ENCODE measurements at places on chromosomes 7 and 10. TPM values are rescaled to one million over a fixed set of nuclear protein-coding genes. Genes with fewer than 3 reads are reported as not detected.

- DNase-seq, result no peak
- no peaks in the 10 kb centered on the region for H3K27me3 ChIP-seq
- H3K4me3 ChIP-seq, result no peak overlapping the region
- no peaks in the 10 kb centered on the region for H3K4me1 ChIP-seq
These were observed 23.8 kb upstream of the STARD3NL start for GRCh38 chr7:38154278-38154677.

- H3K4me1 ChIP-seq, result no peaks in the 10 kb centered on the region
- no peak overlapping the region for H3K27ac ChIP-seq
- H3K36me3 ChIP-seq, result no peaks in the 10 kb centered on the region
- H3K4me3 ChIP-seq, result no peak overlapping the region
- DNase-seq, result no peak
These were observed 329.6 kb downstream of the XPNPEP1 start for GRCh38 chr10:109593682-109594081.

DNA sequence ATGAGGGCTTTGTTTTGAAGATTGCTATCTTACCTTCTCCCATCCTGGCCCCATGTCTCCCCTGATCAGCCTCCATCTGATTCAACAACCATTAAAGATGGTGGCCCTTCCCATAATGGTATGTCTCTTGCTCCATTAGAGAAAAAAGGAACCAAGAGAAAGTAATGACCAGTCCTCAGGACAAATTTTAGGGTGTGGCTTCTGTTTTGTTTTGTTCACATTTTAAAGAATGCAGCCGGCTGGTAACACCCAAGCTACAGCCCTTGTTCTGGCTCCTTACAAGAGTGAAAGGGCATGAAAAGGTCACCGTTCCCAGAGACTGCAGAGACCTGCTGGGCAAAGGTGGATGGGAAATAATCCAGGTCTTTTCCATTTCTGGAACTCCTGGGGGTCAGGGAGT is 287.9 kb upstream of the NEBL start:
- H3K4me3 ChIP-seq, result no peak overlapping the region
- H3K4me1 ChIP-seq, result no peaks in the 10 kb centered on the region
- H3K27me3 ChIP-seq, result no peaks in the 10 kb centered on the region
- no peaks in the 10 kb centered on the region for H3K36me3 ChIP-seq
- DNase-seq, result no peak

GRCh38 chr7:108385834-108386422 is 70.3 kb downstream of the NRCAM start:
- no peak overlapping the region for H3K4me3 ChIP-seq
- DNase-seq, result no peak
- H3K27ac ChIP-seq, result no peak overlapping the region
- no peaks in the 10 kb centered on the region for H3K4me1 ChIP-seq

- H3K36me3 ChIP-seq, result no peaks in the 10 kb centered on the region
- DNase-seq, result no peak
- no peak overlapping the region for H3K27ac ChIP-seq
- H3K4me3 ChIP-seq, result no peak overlapping the region
- H3K4me1 ChIP-seq, result no peaks in the 10 kb centered on the region
- no peaks in the 10 kb centered on the region for H3K27me3 ChIP-seq
These were observed 116.6 kb upstream of the MACROH2A2 start for GRCh38 chr10:69936091-69936490.

DNA sequence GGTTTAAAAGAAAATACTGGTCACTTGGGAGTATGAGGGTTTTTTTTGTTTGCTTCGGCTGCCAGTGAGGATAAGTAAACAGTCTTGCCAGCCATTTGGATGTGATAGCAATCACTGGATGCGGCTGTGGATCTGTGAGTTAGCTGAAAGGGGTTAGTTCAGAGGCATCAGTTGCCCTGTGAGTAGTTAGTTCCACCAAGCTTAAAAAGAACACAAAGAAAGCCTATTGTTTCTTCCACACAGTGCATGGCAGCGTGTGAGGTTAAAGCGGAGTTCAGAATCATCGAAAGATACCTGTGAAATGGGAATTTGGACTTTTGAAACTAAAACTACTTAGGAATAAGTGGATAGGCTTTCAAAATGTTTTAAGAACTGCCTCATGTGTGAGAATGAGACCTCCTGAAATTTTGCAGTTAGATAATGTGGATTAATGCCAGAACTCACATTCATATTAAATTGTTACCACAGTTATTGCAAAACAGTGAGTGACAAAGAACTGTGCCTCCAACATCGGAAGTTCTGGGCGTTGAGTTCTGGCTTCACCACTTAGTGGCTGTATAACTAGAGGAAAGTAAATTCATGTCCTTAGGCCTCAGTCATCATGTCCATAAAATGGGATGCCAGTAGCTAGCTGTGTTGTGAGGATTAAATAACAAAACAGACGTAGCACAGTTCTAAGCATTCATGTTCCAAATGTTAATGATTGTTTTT is 31.3 kb downstream of the KIAA1217 start:
- no peaks in the 10 kb centered on the region for H3K27me3 ChIP-seq
- no peak overlapping the region for H3K4me3 ChIP-seq
- no peak for DNase-seq
- no peaks in the 10 kb centered on the region for H3K36me3 ChIP-seq

GRCh38 chr7:111212857-111213523 is 122.1 kb downstream of the LRRN3 start:
- DNase-seq, result no peak

GRCh38 chr10:118395947-118396346 is 53.8 kb upstream of the FAM204A start:
- H3K27me3 ChIP-seq, result no peaks in the 10 kb centered on the region
- no peaks in the 10 kb centered on the region for H3K4me1 ChIP-seq
- no peak overlapping the region for H3K27ac ChIP-seq
- DNase-seq, result no peak
- no peaks in the 10 kb centered on the region for H3K36me3 ChIP-seq

- no peaks in the 10 kb centered on the region for H3K4me1 ChIP-seq
- H3K4me3 ChIP-seq, result no peak overlapping the region
- no peaks in the 10 kb centered on the region for H3K36me3 ChIP-seq
- H3K27me3 ChIP-seq, result no peaks in the 10 kb centered on the region
- peak; percentile 91 for DNase-seq
These were observed 31.8 kb downstream of the GSTO2 start for GRCh38 chr10:104300736-104301292.

GRCh38 chr7:150755473-150756099 is 18.4 kb downstream of the GIMAP5 start:
- peaks cover 32% of the 10 kb centered on the region for H3K4me1 ChIP-seq
- no peaks in the 10 kb centered on the region for H3K27me3 ChIP-seq
- no peak for DNase-seq
- H3K27ac ChIP-seq, result peak overlapping the region; percentile 0

DNA sequence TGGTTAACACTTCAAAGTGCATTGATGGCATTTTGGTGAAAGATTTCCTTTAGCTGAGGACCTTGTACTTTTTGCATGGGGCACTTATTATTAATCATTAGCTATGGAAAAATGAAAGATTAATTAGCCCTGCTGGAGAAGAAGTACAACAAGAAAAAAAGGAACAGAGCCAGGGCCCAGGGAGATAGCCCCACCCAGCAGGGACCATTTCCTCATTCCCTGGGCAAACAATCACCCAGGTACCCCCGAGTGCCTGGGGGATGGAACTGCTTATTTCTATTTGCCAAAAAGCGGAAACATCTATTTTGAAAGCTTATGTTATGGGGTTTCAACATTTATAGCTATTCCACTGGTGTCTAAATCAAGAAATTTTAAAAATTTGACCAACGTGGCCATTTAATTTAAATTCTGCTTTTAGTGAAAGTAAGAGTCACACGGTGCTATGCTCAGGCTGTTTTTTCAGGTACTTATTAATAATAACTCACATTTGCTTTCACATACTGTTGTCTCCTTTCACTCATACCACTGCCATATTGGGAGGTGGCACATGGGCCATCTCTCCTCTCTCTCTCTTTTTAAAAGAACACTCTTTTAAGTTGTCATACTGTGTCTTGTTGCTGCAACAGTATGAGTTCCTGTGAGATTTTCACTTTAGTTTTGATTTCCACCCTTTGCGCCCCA is 143.6 kb upstream of the KIF5B start:
- H3K27ac ChIP-seq, result no peak overlapping the region
- DNase-seq, result no peak
- no peaks in the 10 kb centered on the region for H3K36me3 ChIP-seq
- no peak overlapping the region for H3K4me3 ChIP-seq

DNA sequence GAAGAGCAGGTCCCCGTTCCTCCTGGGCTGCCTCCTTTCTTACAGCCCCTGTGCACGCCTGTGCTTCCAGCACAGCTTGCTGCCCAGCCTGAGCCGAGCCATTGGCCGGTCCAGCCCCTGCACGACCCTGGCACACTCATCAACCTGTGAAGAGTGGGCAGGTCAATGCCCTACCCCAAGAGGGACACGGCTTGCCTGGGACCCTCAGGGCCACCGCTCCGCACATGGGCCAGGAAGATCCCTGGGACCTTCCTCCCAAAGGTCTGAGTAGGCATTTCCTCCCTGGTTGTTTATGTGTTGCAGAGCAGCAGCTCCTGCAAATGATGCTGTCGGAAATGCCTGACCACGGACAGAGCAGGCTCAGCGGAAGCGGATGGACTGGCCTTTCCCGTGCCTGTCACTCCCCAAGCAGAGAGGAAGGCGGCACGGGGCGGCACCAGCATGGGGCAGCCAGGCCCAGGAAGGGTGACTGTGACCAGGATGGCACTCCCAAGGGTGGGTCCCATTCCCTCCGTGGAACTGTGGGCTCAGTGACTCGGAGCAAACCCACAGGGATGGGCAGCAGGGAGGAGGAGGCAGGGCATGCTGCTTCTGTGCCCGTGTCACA is 252.5 kb downstream of the TNS3 start:
- no peaks in the 10 kb centered on the region for H3K4me1 ChIP-seq
- no peak overlapping the region for H3K4me3 ChIP-seq
- no peaks in the 10 kb centered on the region for H3K27me3 ChIP-seq
- DNase-seq, result peak; percentile 57
- H3K36me3 ChIP-seq, result no peaks in the 10 kb centered on the region

DNA sequence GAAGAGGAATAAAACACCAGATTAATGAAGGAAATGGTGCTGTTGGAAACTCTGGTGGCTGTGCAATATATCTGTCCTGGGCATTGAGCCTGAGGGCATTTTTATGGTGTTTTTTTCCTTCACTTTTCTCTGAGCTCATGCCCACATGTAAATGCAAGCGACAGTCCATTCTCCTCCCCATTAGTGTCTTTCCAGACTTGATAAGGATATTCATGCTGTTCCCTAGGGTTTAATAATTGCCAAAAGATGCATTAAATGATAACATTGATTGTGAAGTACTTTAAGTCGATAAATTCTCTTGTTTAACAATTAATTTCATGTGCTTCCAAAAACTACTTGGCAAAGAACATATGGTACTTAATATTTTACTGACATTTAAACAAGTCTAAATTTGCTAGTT is 384.7 kb downstream of the MDFIC start:
- H3K27me3 ChIP-seq, result no peaks in the 10 kb centered on the region
- no peak for DNase-seq
- H3K36me3 ChIP-seq, result no peaks in the 10 kb centered on the region
- no peak overlapping the region for H3K4me3 ChIP-seq
- no peaks in the 10 kb centered on the region for H3K4me1 ChIP-seq
- H3K27ac ChIP-seq, result no peak overlapping the region

DNA sequence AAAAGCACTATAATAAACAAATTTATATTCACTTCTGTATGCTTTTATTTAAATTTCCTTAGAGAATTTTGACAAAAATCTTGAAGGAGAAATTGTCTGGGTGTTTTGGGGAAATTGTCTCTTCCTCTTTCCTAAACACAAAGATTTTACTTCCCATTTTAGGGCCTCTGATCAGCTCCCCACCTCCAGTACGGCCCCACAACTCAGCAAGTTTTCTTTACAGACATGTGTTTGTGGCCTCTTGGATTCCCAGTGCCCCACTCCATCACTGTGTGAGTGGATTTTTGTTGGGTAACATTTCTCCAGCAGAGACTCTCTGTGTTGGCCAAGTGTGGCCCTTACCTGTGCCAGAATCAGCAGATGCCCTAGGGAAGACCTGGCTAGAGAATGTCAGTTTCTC is 182.8 kb upstream of the CDC14C start:
- DNase-seq, result no peak
- H3K27me3 ChIP-seq, result no peaks in the 10 kb centered on the region
- H3K4me3 ChIP-seq, result no peak overlapping the region
- H3K27ac ChIP-seq, result no peak overlapping the region

DNA sequence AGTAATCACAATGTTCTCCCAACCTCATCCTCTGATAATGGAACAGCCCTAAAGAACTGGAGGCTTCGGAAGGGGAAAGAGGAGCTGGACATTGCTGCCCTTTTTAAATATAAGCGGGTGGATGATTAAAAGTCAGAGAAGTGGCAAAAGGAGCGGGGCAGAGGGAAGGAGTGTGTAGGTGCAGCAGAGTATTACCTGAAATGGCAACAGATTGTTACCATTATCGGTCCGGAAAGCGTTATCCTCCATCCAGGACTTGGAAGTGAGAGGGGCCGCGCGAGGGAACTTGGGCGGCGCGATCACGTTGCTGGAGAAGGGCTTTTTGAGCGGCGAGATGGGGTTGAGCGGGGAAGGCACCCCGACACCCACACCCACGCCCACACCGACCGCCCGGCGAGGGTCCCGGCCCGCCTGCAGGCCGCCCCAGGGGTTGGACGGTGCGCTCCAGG is 51.7 kb downstream of the CPEB3 start:
- H3K4me1 ChIP-seq, result peaks cover 51% of the 10 kb centered on the region
- H3K27ac ChIP-seq, result peak overlapping the region; percentile 92
- peak overlapping the region; percentile 73 for H3K4me3 ChIP-seq
- no peak for DNase-seq

- H3K27ac ChIP-seq, result no peak overlapping the region
- H3K4me3 ChIP-seq, result no peak overlapping the region
- no peaks in the 10 kb centered on the region for H3K4me1 ChIP-seq
- no peaks in the 10 kb centered on the region for H3K36me3 ChIP-seq
- DNase-seq, result no peak
These were observed 8.8 kb downstream of the ADAP1 start for GRCh38 chr7:945556-946255.

DNA sequence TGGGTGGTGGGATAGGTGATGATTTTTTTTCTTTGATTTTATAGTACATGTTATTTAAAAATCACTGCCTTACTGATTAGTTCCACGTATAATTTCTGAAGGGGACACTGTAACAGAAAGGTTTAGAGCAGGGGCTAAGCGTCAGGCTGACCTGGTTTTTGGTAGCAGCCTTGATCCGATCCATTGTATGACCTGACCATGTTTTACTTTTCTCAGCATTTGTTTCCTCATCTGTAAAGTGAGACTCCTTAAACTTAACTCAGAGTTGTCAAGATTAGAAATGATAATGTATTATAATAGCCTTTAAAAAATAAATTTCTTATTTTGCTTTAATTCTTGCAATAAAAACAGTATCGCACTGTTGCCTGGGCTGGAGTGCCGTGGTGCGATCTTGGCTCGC is 23.6 kb downstream of the INPP5F start:
- H3K27me3 ChIP-seq, result no peaks in the 10 kb centered on the region
- H3K4me1 ChIP-seq, result no peaks in the 10 kb centered on the region
- no peak overlapping the region for H3K4me3 ChIP-seq
- no peak overlapping the region for H3K27ac ChIP-seq
- DNase-seq, result no peak

- H3K27me3 ChIP-seq, result no peaks in the 10 kb centered on the region
- DNase-seq, result no peak
- H3K36me3 ChIP-seq, result no peaks in the 10 kb centered on the region
- no peaks in the 10 kb centered on the region for H3K4me1 ChIP-seq
These were observed 19.6 kb upstream of the SCIN start for GRCh38 chr7:12550956-12551355.

Gene TUBGCP2
- 30.4 TPM for total RNA-seq

Gene COBL
- 31.4 TPM for total RNA-seq

Gene AKR1C4
- not detected for total RNA-seq

Gene EPHB6
- 8.2 TPM for total RNA-seq

Gene AOC1
- total RNA-seq, result not detected

Gene MRC1
- 10.8 TPM for total RNA-seq

Gene GARIN1A
- 0.63 TPM for total RNA-seq

Gene MINPP1
- total RNA-seq, result 9.9 TPM

Gene OPN1SW
- not detected for total RNA-seq

Gene SORBS1
- 742 TPM for total RNA-seq

Gene CLCN1
- not detected for total RNA-seq

Gene PLEKHS1
- total RNA-seq, result not detected

Gene HTR5A
- total RNA-seq, result not detected

Data from right atrium auricular region (tissue), 2 donors.